Kidney epithelial cell (primary cell): ENCODE measurements at places on chromosomes 12 and 14. TPM values are rescaled to one million over a fixed set of nuclear protein-coding genes. Genes with fewer than 3 reads are reported as not detected.

DNA sequence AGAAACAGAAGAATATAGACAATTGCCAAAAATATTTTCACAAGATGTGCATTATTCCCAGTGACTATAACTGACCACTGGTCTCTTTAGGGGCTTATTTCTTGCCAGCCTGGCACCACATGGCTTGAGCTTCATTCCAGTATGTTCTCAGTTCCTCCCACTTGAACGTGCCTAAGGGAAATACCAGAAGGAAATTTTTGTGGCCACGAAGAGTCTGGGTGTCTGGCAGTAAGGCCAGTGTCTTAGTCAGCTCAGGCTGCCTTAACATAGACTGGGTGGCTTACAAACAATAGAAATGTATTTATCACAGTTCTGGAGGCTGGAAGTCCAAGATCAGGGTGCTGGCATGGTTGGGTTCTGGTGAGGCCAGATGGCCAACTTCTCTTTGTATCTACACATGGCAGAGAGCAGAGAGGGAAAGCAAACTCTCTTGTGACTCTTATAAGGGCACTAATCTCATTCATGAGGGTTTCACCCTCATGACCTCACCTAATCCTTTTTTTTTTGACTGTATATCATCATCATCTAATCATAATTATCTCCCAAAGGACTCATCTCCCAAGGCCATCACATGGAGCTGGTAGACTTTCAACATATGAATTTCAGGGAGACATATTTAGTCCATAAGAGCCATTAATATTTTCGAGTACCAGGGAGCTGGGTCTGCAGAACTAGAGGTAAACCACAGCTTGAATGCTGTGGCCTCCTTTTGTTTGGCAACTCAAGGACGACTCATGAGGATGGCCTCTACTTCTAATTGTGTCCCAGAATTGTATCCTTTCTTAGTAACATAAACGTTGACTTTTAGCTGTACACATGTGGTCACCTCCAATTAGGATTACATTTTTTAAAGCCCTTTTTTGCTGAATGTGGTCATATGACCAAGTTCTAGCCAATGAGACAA, 5.1 kb upstream of the SMOC1 start:
- DNase-seq, result no peak

- no peak for DNase-seq
These were observed 1027.4 kb downstream of the FSCB start for GRCh38 chr14:43479596-43480195.

CD163 gene
- 0.25 and 3.1 TPM in 2 replicates for total RNA-seq

SOX5 gene
- total RNA-seq, result 1.0 and 1.9 TPM in 2 replicates
